ENCODE measurements at places on chromosomes 13 and 19.

DNA sequence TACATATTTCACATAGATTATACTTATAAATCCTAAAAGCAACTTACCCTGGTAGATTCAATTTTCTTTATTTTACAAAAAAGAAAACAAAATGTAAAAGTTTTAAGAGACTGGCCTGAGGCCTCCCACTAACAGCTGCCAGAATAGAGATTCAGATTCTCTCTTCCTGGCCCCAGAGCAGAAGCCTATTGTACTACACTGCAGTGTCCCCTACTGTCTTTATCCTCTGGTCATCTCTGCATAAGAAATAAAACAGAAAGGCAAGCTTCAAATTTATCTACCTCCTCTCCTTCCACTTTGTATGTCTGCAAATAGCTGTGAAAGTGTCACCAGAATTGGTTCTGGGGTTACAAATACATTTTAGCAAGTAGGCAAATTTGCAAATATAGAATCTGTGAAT is 1004.1 kb upstream of the PCDH9 start:
- peak; percentile 11 for DNase-seq

- DNase-seq: no peak
These were observed 16.8 kb downstream of the PHF11 start for GRCh38 chr13:49512578-49512977.

DNA sequence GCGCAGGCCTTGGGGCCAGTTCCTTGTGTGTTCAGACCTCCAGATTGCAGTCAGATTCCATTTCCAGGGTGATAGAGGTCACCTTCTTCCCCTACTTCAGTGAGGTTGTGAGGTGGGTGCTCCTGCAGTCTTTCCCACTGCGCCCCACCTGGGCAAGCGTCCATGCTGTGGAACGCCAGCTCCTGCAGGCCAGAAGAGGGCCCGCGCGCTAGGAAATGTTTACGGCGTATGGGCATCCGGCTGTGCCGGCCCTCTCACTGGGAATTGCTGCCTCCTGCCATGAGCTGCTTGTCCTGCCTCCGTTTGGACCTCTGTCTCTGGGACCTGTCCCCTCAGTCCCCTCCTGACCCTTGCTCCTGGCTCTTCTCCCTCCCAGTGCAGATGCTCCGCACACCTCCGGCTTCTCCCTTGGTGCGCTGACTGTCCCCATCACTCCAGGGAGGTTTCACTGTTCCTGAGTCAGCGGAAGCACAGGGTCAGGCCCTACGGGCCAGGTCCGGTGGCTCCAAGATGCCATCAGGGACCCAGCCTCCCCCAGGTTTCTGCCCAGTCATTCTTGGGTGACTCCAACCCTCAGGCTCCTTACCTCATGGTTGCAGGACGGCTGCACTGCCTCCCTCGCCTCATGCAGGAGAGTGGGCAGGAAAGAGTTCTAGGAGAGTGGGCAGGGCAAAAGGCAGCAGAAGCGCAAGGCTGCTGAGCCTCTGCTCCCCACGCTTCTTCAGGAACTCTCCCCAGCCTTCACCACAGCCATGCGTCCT is 56.6 kb downstream of the SMARCA4 start:
- peak; percentile 55 for DNase-seq

DNA sequence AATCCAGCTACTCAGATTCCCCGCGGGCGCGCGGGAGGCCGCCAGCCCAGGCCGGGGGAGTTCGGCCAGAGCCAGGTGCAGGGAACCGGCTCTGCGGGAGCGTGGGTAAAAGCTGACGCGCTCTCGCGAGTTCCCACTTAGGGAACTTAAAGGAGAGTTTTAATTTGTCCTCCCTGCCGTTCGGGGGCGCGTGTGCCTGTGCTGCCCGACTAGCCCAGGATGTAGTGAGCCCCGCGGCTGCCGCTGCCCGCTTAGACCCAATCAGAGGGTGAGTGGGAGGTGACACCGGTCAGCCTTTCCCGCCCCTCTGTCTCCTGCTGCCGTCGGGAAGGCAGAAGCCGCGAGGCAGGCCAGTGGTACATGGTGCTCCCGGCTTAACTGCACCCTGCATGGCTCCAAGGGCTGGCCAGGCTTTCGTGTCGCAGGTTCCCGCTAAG is 36.0 kb upstream of the NEK3 start:
- peak; percentile 79 for DNase-seq

- peak; percentile 82 for DNase-seq
These were observed 25.7 kb downstream of the SLC8A2 start for GRCh38 chr19:47445937-47446402.

Data from H7 (cell line).